ENCODE measurements at places on chromosomes 1 and 21. TPM values are rescaled to one million over a fixed set of nuclear protein-coding genes. Genes with fewer than 3 reads are reported as not detected.

DNA sequence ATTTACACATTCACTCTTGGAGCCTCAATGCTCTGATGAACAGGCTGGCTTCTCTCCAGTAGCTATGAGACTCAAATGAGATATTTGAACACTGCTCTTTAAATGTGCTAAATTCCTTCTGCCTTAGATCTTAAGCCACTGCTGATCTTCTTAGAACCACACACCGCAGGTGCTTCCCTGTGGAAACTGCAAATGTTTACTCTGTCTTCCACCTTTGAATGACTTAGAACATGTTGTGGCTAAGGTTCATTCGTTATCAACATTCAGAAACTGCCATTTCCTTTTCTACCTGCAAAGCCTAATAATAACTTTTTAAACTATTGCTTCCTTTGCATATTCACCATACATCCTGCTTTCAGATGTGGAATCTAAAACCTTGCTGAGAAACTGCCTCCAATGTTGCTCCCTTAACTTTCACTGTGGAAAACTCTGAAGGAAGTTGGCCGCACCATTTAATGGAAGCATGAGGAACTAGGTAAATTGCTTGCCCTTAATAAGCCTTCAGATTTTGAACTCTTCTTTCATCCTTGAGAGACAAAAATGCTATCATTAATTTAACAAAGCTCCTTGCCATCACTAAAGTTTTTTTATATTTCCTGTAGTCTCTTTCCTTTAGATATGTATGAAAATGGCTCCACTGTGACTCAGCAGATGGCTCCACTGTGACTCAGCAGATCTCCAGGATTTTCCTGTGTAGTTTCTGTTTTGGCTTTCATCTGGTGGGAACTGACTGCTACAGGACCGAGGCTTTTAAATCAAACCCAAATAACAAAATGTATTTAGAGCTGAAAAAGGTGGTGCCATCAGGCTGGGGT, 143.8 kb downstream of the TNFSF18 start:
- DNase-seq = peak; percentile 99

DNA sequence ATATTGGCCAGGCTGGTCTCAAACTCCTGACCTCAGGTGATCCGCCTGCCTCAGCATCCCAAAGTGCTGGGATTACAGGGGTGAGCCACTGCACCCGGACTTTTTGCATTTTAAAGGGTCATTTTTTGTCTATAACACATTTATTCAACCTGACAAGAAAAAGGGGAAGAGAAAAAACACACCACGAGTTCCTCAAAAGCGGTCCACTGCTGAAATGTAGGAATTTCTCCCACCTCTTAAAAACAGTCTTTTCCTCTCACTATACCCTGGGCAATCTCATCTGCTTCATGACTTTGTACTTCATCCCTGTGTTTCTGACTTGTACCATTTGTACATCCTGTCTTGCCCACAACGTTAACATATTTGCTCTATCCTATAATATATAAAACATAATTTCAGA, 413.3 kb upstream of the PTBP2 start:
- no peak for DNase-seq

DNA sequence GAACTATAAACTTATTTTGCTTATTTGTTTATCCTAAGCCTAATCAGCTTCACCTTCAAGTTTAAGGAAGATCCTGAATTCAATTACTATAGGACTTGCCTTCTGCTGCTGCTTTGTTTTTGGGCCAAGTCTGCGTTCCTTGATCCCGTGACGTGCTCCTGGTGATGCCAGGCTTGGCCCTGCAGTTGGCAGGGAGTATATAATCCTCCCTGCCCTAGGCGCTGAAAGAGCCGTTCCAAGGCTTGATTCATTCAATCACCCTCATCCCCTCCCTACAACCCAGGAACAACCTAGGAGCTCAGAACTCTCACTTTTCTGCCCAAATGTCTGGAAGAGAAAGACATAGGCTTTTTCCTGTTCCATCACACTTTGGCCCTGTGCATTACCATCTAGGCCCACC, 12.4 kb upstream of the LRRN2 start:
- no peak for DNase-seq

DNA sequence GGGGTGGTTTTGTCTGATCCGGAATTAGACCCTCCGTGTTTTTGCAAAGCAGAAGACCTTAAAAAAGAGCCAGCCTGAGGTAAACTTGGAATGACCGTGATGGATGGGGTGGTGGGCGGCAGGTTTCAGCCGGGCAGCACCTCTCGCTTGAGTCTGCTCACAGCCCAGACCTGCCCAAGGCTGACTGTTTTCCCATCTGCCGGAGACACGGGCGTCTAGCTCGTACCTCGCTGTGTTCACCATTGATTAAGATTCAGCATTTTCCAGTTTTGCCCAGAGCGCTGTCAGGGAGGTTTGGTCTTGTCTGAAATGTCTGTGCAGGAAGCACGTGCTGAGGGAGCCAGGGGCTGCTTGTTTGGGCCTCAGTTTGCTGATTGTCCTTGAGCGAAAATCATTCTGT, 591 bp downstream of the KCNAB2 start:
- DNase-seq = no peak

- DNase-seq = no peak
Observed at GRCh38 chr1:248714248-248714647, 11.7 kb upstream of the OR14I1 start.

Gene PCSK9
- total RNA-seq = 6.0 TPM

DNA sequence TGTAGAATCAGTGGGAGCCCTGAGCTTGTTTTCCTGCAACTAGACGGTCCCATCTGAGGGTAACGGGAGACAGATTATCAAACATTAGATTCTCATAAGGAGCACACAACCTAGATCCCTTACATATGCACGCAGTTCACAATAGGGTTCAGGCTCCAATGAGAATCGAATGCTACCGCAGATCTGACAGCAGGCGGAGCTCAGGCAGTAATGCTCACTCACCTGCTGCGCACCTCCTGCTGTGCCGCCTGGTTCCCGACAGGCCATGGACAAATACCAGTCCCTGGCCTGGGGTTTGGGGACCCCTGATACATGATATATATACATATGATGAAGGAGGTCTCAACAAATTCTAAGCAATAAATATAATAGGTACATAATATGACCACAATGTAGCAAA, 19.7 kb upstream of the SMIM12 start:
- DNase-seq = no peak

GRCh38 chr1:118110580-118110979, 74.4 kb downstream of the SPAG17 start:
- DNase-seq = no peak

Gene TRIM67
- total RNA-seq = not detected

Gene CACHD1
- 6.6 TPM for total RNA-seq

- DNase-seq = no peak
Observed at GRCh38 chr21:25931765-25932164, 197.0 kb downstream of the GABPA start.

GRCh38 chr1:201639391-201639790, 100.5 kb downstream of the NAV1 start:
- DNase-seq = no peak

GRCh38 chr1:228319352-228320088, 87.1 kb downstream of the TRIM11 start:
- no peak for DNase-seq

Gene XCL1
- not detected for total RNA-seq

DNA sequence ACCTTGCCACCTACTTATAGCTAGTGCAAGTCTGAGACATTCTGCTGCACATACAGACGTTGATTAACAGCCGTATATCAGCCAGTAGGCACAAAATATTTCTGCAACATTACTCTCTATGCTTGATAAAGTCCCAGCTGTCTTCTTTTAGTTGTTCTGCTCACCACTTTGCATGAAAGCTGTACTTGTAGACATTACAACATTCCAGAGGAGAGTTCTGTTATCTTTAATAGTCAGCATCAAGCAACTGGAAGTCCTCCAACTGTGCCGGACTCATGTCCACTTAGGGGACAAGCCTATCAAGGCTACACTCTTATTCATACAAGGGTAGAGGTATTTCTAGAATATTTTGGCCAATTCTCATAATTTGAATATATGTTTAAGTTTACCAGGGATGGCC, 50.0 kb downstream of the CACHD1 start:
- DNase-seq = no peak

DNA sequence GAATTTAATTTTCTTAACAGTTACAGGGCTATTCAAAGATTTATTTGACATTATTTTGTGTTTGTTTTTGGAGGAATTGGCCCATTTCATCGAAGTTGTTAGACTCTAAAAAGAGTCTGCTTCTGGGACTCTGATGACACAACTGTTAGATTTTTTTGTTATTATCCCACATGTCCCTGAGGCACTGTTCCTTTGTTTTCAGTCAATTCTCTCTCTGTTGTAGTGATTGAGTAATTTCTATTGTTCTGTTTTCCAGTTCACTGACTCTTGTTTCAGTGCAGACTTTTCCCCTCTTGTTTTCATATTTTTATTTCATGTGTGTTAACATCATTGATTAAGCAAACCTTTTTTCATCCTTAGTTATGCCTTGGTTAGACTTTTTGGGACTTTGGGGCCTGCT, 325.0 kb downstream of the ZNF326 start:
- no peak for DNase-seq

DNA sequence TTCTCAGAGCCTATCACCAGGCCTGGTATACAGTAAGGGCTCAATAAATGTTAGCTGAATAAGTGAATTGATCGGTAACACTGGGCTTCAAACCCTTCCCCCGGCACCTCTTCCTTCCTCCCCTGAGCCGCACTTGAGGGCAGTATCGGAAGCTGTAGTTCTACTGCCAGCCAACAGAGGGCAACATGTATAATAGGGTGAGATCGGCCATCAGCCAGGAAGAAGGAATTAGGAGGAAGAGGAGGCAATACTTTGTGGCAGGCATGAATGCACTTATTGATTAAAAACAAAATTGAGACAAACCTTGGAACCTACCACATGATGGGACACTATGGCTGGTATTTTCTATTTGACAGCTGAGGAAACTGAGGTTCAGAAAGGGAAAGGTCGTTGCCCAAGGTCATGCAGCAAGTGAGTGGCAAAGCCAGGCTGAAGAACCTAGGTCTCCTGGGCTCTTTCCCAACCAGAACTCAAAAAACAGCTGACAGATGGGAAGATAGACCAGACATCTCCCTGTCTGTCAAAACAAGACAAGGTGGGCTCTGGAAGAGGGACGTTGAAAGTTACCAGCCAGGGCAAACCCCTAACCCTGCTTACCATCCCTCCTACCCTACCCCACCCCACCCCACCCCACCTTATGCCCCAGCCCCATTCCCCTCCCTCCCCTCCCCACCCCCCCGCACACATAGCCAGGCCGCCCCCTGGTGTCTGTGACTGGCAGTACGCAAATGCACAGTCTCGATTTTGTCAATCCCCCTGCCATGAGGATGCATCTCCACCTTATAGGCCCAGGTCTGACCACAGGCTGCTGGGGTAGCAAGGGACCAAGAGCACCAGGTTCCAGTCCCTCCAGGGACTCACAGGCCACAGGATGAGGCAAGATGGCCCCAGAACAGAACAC, 107.3 kb upstream of the RUNX3 start:
- peak; percentile 68 for DNase-seq

DNA sequence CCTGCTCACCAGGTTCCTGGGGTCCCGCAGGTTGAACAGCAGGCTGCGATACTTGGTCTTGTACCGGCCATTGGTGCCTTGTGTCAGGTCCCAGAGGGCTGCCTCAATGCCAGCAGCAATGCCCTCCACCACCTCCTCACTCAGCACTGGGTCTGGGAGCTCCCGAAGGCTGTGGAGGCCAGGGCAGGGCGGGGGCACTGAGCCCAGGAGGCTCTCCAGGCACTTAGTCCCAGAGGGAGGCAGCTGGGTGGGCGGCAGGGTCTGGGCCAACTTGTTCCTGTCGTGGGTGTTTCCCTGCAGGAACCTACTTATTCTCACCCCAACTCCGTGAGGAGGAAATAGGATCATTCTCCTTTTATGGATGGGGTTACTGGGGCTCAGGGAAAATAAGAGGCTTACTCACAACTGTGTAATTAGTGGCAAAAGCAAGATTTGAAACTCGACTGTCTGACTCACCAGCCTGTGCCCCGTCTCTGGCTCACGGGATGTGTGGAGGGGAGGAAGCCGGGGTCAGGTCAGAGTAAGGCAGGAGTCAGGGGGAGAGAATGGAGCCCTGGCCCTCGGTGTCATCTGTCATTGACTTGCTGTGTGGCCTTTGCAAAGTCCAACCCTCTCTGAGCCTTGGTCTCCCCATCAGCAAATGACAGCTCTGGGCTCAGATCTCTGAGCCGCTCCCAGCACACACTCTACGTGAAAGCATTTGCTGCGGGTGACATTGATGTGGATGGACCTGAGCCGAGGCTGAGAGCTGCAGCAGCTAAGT, 17.2 kb downstream of the SPOCD1 start:
- peak; percentile 87 for DNase-seq

GRCh38 chr1:171623651-171624331, 1.7 kb downstream of the MYOCOS start:
- no peak for DNase-seq

GRCh38 chr1:53323316-53323715, 4.6 kb downstream of the LRP8 start:
- DNase-seq = no peak

GRCh38 chr21:39087238-39088030, 95.8 kb downstream of the PSMG1 start:
- DNase-seq = no peak

GRCh38 chr1:183604038-183604808, 14.0 kb upstream of the NCF2 start:
- no peak for DNase-seq

DNA sequence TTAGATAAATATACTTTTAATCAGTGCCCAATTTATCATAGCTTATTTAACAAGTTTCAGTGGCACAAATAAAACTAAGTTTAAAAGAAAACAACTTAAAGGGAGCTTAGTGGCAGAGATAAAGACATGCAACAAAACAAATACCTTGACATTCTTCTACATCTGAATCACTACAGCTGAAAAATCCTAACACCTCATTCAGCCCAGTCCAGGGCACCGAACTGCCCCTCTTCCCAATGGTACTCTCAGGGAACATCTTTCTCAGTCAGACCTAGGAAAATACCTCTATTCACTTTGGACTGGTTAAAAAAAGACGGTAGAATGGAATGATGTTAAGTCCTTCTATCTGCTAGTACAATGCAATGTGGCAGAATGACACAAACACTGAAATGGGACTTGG, 8.3 kb downstream of the OTUD7B start:
- no peak for DNase-seq

Gene ITSN1
- 45.6 TPM for total RNA-seq

- DNase-seq = no peak
Observed at GRCh38 chr1:40435471-40435870, 14.8 kb upstream of the ZFP69B start.

DNA sequence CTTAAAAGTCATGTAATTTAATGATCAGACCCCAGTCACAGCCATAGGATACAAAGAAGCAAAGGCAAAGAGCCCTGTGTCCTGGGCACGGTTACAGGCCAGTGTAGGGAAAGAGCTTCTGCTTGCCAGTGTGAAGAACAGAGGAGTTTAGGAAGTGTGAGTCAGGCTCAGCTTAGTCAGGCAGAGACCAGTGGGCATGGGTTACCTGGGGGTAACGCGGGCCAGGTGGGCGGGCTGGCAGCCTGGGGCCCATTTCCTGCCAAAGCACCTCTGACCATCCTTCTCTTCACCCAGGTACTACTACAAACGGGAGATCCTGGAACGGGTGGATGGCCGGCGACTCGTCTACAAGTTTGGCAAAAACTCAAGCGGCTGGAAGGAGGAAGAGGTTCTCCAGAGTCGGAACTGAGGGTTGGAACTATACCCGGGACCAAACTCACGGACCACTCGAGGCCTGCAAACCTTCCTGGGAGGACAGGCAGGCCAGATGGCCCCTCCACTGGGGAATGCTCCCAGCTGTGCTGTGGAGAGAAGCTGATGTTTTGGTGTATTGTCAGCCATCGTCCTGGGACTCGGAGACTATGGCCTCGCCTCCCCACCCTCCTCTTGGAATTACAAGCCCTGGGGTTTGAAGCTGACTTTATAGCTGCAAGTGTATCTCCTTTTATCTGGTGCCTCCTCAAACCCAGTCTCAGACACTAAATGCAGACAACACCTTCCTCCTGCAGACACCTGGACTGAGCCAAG, 4.7 kb downstream of the ELF3 start:
- peak; percentile 55 for DNase-seq

Gene SLAMF8
- total RNA-seq = not detected
